ENCODE measurements at places on chromosomes 1 and 21.

DNA sequence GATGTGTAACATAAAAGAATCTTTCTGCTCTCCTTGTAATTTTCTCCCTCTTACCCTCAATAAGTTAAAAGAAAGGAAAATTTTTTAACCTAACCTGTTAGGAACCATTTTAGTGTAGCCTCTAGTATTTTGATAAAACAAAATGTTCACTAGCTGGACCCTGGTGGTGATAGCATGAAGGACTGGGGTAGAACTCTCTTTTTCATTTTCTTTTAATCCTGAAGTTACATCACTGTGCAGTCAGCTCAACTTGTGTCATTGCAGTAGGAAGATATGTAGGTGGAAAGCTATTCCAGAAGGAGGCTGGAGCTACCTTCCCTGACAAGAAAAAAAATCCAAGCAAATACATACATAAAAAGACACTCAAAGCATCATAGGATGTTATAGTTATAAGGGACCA is 39.3 kb downstream of the NFIA start:
- no peak for DNase-seq

DNA sequence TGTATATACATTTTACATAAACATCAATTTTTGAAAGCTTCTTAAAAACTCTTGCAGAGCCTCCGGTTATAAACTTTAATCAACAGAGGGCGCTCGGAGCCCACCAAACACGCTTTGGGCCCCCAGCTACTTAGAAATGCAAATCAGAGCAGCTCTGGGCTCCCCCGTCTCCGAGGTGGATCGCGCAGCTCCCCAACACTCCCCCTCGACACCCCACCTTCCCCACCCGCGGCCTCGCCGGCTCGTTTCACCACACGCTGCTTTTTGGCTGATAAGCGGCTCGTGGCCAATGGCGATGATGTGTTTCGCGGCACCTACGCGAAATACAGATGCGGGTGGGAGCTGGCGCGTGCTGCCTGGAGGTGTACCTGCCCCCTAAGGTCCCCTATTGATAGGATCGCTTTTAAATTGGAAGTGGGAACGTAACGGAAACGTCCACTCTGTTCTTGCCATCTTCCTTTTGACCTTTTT is 1.7 kb upstream of the KIF26B start:
- DNase-seq = peak; percentile 60

DNA sequence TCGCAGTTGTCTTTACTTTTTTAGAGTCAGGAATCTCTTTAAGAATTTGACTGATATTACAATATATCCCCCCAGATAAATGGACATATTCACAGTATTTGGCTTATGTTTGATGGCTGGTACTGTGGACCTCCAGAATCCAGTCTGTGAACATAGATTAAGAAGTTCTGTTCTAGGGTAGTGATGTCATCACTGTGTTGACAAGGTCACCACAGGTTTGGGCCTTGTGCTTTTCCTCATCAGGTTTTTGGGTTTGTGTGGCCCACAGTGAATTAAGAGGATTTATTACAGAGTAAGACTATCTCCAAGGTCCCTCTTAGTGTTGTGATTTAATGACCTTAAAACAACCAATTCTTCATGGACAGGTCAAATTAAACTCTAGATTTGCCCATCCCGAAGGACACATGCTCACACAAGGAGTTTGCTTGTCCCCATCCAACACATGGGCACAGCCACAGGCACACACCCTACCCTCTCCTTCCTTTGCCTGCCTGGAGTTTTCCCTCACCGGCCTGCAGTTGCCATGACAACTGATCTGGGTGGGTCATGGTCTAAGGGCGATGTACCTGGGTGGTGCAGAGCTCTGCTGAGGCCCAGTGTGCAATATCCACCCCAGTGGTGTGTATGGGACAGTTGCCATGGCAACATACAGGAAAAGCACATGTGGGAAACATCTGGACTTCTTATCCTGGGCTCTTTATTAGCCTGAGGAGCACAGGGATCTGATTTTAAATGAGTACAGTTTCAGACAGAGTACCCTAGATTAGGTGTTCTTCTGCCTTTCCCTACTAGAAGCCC is 98.6 kb downstream of the NAV1 start:
- no peak for DNase-seq

- DNase-seq = no peak
Measured at GRCh38 chr1:58266242-58266641, 280.3 kb downstream of the OMA1 start.

All from MV-4-11 (cell line).